ENCODE measurements at places on chromosomes 2 and 18. TPM values are rescaled to one million over a fixed set of nuclear protein-coding genes. Genes with fewer than 3 reads are reported as not detected.

Gene ELOA2
- not detected for total RNA-seq

Gene CRYBA2
- not detected for total RNA-seq

Gene KCNG3
- total RNA-seq: not detected

Gene FAP
- 15.5 TPM for total RNA-seq

Gene DHRS9
- total RNA-seq: 0.65 TPM

Gene OTX1
- total RNA-seq: not detected

Gene KANSL3
- 26.8 TPM for total RNA-seq

Gene DPP10
- 2.6 TPM for total RNA-seq

Gene CCDC148
- total RNA-seq: under 0.01 TPM

Gene GAL3ST2
- total RNA-seq: 0.64 TPM

Gene NT5C1B
- total RNA-seq: not detected

Gene PUS10
- total RNA-seq: 3.4 TPM

Gene GPR39
- total RNA-seq: not detected

Gene CRYGC
- total RNA-seq: not detected

Gene SERPINB10
- total RNA-seq: not detected

Gene CYP27A1
- total RNA-seq: 30.4 TPM

Gene ANKRD53
- total RNA-seq: 1.3 TPM

Gene SCYGR8
- not detected for total RNA-seq

Gene TPO
- not detected for total RNA-seq

Gene ZBTB7C
- total RNA-seq: not detected

Gene ANKRD12
- 11.2 TPM for total RNA-seq

Gene LRRTM1
- not detected for total RNA-seq

Gene SCYGR4
- total RNA-seq: not detected

Gene STARD6
- not detected for total RNA-seq

Gene VWA3B
- not detected for total RNA-seq

Gene SKOR2
- total RNA-seq: not detected

Gene C1D
- 29.9 TPM for total RNA-seq

Gene MBOAT2
- 34.9 TPM for total RNA-seq

Gene ADAM23
- total RNA-seq: 1.4 TPM

Gene C18orf63
- total RNA-seq: not detected
